ENCODE measurements at places on chromosomes 4 and X.

- no peak for DNase-seq
Measured at GRCh38 chr4:81808011-81808672, 336.4 kb upstream of the RASGEF1B start.

- no peak for DNase-seq
Measured at GRCh38 chr4:170497112-170497511, 407.4 kb upstream of the AADAT start.

- DNase-seq, result no peak
Measured at GRCh38 chr4:8278009-8278395, 8.4 kb downstream of the HTRA3 start.

DNA sequence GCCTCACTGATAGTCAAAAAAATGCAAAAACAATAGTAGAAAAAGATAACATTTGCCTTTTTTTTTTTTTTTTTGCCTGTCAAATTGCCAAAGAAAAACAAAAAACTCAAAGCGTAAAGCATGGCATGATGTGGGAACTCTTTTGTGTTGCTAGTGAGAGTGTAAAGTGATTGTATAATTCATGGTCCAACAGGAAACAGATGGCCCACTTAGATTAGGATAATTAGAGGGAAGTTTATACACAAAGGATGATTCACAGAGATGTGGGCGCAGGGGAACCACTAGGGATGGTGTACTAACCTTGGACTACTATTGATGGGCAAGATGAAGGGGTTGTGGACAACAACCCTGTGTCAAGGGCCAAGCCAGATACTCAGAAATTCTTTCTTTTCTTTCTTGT is 16.4 kb downstream of the MCUB start:
- no peak for DNase-seq

- no peak for DNase-seq
Measured at GRCh38 chrX:155065035-155065734, 5.8 kb downstream of the CMC4 start.

GRCh38 chr4:164648151-164648848 is 105.6 kb upstream of the SMIM31 start:
- no peak for DNase-seq

DNA sequence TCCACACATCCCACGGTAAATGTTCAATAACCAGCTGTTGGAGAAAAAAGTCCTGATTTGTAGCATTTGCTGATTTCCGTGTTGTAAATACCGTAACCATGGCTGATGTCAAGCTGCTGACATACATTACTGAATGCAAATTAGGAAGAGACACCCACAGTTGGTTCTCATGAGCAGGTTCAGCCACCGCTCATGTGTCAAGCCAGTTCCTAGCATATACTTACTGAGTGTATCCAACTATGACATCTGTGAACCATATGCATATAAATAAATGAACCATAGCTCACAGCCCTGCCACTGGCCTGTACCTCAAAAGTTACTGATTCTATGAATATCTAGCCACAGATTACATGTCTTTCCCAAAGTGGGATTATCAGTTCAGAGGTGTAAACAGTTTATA is 29.5 kb downstream of the FHDC1 start:
- no peak for DNase-seq

GRCh38 chr4:8534611-8535010 is 45.6 kb upstream of the GPR78 start:
- no peak for DNase-seq

DNA sequence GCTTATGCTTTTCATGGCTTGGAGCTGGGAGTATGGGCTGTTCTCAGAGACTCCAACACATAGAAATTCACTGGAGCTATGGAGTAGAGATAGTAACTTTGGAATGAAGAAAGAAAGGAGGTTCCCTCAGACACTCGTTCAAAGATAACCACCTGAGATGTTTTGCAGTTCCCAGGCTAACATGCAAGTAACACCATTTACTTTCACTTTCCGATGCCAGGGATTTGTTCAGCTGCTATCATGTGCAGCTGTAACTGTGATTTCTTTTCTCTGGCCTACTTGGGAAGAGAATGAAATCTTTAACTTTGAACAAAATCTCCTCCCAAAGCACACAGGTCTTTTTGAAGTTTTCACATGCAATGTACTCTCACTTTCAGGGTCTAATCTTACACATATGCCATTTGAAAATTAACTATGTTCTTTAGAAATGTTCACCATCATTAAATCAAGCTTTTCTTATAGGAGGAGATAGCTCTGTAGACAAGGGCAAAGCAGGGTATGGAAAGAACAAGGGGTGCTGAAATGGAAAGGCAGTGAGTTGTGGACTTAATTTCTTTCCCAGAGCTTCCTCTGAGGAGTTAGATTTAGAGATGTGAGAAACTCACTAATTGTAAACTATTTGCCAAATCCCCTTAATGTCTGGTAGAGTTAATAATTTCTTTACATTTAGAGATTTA is 514.3 kb downstream of the PDHA2 start:
- DNase-seq, result no peak

GRCh38 chrX:13059637-13060499 is 15.4 kb upstream of the FAM9C start:
- no peak for DNase-seq

- no peak for DNase-seq
Measured at GRCh38 chr4:8533274-8533865, 46.8 kb upstream of the GPR78 start.

DNA sequence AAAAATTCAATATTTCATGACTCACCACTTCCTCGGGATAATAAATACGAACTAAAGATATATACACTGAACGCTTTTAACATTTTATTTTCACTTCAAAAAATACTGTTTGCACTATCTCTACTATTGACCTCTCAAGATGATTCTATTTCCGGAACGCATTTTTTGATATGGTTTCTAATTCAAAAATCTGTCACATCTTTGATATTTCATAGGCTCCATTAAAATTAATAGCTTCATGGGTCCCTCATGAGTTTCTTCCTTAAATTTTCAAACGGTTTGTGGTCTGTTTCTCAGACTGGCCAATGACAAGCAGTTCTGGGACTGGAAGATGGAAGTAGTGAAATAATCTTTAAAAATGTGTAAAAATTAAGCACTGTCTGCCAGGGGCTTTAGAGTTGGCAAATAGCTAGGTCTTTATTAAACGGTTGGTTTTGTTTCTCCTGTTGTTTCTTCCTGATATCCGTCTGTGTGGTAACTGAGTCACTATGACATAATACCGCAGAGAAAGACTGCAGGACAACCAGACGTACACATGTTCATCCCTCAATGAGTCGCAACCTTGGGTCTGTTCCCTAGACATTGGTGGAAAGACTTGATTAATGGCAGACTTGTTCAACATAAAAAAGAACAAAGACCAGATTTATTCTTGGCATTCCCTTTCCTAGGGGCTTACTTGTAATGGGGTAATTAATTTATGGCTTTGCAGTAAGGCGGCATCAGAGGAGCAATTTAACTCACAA is 133.8 kb downstream of the PALLD start:
- DNase-seq, result no peak

DNA sequence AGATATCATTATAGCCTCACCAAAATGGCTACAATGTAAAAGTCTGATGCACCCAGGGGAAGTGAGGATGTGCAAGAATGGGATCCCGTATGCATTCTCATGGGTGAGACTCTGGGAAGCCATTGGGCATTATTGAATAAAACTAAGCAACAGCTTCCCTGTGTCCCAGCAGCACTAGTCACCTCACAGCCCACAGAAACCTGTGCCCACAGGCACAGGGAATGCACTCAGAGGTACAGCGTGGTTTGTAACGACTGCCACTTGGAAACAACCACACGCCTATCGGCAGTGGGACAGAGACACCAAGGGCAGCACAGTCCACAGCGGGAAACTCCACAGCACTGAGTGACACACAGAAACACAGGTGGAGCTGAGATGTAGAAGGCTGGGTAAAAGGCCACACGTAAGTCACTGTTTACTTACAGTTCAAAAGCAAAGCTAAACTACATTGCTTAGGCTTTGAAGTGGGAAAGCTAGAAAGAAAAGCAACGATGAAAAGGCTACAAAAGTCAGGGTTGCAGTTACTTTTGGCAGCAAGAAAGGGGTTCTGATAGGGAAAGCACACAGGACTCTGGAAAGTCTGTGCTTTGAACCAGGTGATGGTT is 69.2 kb downstream of the HAUS3 start:
- no peak for DNase-seq

DNA sequence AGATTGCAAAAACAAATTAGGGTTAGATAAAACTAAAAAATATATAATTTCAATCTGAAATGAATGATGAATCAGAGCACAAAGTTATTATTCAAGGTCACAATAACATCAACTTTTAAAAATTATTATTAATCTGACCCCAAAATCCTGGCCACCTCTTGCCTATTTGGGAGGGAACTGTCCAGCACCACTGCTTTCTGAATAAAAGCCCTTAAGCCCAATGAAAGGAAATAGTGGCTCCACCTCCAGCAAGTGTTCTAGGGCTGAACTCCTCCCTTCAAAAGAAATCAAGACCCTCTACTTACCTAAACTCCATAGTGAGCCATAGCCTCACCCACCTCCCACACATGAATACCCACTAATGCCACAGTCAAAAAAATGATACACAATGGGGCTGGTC is 208.2 kb downstream of the PARM1 start:
- no peak for DNase-seq

DNA sequence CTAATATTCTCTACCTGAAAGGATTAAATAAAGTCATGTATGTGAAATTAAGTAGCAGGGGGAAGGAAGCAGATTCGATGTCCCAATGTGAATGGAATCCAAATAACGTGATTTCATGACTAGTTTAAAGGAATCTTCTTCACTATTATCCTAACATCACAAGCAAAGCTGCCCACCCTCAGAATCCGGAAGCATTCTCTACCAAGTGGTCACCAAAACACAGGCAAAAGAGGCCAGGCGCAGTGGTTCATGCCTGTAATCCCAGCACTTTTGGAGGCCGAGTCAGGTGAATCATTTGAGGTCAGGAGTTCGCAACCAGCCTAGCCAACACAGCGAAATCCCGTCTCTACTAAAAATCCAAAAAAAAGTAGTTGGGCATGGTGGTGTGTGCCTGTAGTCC is 212.9 kb downstream of the LDB2 start:
- no peak for DNase-seq

DNA sequence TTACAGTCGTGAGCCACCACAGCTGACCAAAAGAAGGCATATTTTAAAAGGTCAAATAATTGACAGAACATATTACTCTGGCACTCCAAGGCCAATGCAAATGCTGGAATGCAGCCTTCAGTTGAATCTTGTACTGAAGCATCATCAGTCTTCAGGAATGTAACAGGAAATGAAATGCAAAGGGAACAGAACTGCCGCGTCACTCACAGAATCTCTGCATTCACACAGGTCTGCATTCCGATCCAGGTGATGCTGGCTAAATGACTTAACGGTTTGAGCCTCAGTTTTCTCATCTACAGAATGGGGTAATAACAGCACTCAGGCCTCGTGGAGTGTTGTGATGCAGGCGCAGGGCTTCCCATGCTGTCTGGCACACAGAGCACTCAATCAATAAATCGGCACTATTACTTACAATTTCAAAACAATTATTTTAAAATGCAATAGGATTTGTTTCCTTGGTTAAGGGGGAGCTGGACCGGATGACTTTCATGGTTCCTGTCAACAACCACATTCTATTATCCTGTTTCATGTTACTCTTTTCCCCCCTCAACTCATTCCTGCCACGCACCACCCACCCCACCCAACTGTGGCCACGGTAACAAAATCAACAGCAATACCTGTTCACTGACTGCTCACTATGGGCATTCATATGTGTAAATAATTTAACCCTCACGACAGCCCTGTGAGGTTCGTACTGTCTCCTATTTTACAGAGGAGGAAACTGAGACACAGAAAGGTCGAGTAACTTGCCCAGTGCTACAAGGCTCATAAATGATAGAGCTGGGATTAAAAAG is 32.4 kb downstream of the IGFBP7 start:
- no peak for DNase-seq

- no peak for DNase-seq
Measured at GRCh38 chr4:143346206-143346605, 9.5 kb downstream of the GAB1 start.

DNA sequence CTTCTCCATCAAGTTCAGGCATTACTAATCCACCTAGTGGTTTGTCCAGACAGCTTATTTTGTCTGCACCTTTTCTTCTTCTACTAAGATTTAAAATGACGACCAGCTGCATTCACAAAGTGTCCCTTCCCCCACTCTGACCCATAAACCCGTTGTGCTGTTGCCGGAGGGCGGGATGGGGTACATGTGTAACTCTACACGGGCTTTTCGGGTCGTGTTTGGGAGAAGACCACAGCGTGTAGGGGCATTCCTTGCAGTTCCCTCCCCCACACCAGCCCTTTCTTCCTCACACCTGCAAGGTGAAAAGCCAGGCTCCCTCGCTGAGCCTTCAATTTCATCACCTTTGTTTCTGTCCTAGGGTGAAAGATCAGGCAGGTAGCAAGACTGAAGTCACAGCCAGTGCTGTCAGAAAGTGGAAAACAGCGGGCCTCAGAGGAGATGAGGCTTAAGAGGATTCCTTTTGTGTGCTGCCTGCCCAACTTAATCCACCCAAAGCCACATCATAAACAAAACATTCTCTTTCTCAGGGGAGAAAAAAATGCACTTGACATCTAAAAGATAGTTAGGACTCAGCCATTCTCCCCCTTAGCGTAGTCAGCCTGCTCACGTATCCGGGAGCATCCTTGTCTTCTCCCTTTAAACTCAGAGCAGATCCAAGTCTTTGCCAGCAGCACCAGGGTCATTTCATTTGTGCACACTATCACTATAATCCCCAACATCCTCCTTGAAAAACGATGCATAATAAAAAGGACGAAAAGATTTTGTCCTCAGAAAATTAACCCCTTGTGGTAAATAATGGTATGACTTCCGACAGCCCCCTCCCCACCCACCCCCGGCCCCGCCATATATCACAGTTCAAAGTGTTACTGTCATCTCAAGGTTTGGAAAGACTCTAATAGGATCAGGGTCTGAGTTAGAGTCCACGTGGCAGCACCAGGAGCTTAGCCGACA is 599.0 kb downstream of the RAB28 start:
- DNase-seq, result no peak

DNA sequence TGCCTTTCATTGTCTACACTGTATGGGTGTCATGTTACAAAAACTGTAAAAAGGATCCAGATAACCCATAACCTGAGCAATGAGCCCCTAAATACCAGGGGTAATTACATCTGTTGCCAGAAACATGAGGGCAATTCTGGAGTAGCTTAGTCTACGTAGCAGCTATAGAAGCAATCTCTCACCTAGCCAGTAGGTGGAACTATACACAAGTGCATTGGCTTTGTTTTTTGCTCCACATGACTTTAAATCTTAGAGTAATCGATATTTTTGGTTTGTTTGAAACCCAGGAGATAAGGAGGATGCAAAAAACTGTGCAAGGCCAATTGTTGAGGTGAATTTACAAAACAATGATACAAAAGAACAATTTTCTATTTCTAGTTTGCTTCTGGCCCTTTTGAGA is 57.5 kb downstream of the GPR82 start:
- no peak for DNase-seq

GRCh38 chr4:187883049-187883448 is 112.5 kb upstream of the ZFP42 start:
- no peak for DNase-seq

DNA sequence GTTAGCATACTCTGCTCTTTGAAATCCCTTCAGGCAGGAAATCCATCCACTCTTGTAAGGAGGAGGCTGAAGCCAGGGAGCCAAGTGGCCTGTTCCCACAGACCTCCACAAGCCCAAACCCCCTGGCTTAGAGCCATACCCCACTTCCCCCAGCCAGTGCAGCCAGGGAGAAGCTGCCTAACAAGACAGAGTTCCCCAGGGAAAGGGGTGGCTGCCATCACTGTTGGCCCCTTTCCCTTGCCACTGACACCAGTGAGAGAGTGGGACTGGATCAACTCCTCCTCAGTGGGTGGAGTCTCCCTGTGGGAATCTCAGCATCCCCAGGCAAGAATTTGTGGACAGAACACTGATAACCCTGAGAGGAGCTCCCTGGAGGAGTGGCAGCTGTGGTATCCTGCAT is 389.4 kb downstream of the PABPC4L start:
- no peak for DNase-seq

Data from stimulated activated CD4-positive, alpha-beta T cell treated with anti-CD3 and anti-CD28 coated beads, TNF-alpha, amount 100 ng/mL, for 1 hour (primary cell).